ENCODE measurements at places on chromosomes 6 and 20. TPM values are rescaled to one million over a fixed set of nuclear protein-coding genes. Genes with fewer than 3 reads are reported as not detected.

Gene SRXN1
- total RNA-seq, result 42.5 TPM

Gene FAM217A
- not detected for total RNA-seq

Gene FLRT3
- total RNA-seq, result 8.8 TPM

Gene TSPO2
- not detected for total RNA-seq

Gene LY6G5C
- total RNA-seq, result not detected

Measured in Peyer's patch (tissue), 4 donors.